Esophagus squamous epithelium (tissue), 5 donors: ENCODE measurements at places on chromosomes 4 and X.

- DNase-seq: no peak
Measured at GRCh38 chr4:156954587-156954986, 17.0 kb downstream of the PDGFC start.

GRCh38 chr4:142406917-142407501 lies 439.1 kb downstream of the INPP4B start:
- DNase-seq: no peak

DNA sequence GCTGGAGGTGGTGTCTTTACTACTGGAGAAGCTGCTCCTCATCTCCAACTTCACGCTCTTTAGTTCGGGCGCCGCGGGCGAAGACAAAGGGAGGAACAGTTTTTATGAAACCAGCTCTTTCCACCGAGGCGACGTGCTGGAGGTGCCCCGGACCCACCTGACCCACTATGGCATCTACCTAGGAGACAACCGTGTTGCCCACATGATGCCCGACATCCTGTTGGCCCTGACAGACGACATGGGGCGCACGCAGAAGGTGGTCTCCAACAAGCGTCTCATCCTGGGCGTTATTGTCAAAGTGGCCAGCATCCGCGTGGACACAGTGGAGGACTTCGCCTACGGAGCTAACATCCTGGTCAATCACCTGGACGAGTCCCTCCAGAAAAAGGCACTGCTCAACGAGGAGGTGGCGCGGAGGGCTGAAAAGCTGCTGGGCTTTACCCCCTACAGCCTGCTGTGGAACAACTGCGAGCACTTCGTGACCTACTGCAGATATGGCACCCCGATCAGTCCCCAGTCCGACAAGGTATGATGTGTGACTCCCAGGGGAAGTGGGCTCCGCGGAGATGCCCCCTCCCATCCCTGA lies 634 bp downstream of the LRAT start:
- DNase-seq: no peak

- DNase-seq: no peak
Measured at GRCh38 chrX:48493890-48494364, 14.9 kb upstream of the PORCN start.

GRCh38 chrX:1295550-1295949 lies 26.9 kb downstream of the CSF2RA start:
- no peak for DNase-seq

DNA sequence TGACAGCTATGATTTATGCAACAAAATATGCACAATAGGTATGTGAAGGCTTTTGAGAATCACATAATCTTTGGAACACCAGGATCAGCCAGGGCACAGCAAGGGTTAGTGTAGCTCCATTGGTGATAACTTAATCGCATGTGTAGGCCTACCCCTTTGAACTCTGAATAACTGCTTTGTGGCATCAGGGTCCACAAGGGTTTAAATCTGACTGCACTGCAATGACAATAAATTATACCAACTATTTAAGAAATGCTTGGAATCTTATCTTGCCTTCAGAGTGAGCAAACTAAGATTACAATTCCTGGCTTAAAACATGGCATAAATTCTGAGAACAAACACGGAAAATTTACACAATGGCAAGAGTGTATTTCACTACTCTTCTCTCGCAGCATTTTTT lies 245.8 kb downstream of the FBXO8 start:
- no peak for DNase-seq

DNA sequence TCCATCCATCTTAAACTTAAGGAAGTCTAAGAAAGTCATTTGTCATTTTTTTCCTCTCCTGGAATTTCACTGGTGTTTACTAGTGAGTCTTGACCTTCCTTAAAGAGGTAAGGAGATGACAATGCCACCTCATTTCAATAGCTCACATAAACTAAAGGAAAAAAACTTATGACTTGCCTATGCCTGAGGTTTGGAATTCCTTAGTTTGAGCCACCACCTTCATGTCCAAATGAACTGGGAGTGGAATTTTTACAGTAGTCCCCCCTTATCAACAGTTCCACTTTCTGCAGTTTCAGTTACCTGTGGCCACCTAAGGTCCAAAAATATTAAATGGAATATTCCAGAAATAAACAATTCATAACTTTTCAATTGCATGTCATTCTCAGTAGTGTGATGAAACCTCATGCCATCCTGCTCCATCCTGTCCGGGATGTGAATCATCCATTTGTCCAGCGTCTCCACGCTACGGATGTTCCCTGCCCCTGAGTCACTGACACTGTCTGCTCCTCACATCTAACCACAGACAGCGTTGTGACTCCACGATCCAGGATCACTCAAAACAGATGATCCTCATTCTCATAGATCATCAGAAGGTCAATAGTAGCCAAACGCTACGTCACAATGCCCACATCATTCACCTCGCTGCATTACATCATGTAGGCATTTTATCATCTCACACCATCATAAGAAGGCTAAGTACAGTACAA lies 177.4 kb downstream of the SH3KBP1 start:
- DNase-seq: no peak

DNA sequence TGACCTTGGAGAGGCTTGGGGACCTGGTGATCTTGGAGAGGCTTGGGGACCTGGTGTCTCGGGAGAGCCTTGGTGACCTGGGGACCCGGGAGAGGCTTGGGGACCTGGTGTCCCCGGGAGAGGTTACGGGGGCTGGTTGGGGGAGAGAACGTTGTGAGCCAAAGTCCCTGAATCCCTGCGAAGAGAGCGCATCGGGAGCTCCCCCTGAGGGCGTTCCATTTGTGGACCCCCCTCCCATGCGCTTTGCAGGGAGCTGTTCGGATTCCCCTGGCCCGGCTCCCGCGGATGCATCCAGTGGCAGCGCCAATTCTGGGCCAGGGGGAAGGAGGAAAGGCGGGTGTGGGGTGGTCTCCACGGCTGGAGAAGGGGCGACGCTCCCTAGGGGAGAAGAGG lies 13.3 kb downstream of the SHOX start:
- DNase-seq: no peak

GRCh38 chr4:155025762-155026457 lies 182.5 kb upstream of the NPY2R start:
- DNase-seq: no peak

- DNase-seq: no peak
Measured at GRCh38 chr4:140135529-140136088, 18.4 kb downstream of the MAML3 start.

GRCh38 chr4:161182913-161183312 lies 980.9 kb downstream of the FSTL5 start:
- no peak for DNase-seq

GRCh38 chr4:128604840-128605239 lies 204.7 kb upstream of the JADE1 start:
- DNase-seq: no peak

GRCh38 chrX:15160558-15161095 lies 109.3 kb downstream of the ASB9 start:
- DNase-seq: no peak

- no peak for DNase-seq
Measured at GRCh38 chr4:85826060-85826678, 351.2 kb downstream of the ARHGAP24 start.

GRCh38 chr4:176964116-176964691 lies 171.5 kb upstream of the VEGFC start:
- DNase-seq: no peak
